ENCODE measurements at places on chromosomes 11 and 22.

DNA sequence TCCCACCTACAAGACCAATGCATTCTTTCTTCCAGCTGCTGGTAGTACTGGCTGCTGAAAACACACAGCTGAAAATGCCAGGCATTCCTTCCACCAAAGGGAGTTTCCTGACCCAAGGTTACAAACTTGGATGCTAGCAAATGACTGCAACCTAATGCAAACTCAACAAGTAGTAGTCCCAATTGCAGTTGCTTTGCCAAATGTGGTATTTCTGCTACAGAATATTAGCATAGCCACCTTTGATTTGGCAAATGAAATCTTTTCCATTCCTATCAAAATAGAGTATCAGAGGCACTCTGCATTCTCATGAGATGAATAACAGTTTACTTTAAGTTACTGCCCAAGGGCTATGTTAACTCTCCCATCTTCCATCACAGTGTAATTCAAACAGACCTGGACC, 172.0 kb upstream of the ARHGAP42 start:
- DNase-seq, result no peak

GRCh38 chr11:111408789-111409727, 30.0 kb upstream of the POU2AF1 start:
- no peak for DNase-seq

GRCh38 chr11:55707029-55707428, 45.0 kb downstream of the OR4C6 start:
- DNase-seq, result no peak

DNA sequence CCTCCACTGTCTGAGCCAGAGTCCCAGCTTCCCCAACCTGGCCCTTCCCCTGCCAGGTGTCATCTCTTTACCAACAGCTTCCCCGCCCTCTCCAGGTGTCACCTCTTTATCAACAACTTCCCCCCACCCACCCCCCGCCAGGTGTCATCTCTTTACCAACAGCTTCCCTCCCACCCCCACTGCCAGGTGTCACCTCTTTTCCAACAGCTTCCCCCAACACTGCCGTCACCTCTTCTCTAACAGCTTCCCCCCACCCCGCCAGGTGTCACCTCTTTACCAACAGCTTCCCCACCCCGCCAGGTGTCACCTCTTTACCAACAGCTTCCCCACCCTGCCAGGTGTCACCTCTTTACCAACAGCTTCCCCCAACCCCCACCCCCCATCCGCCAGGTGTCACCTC, 29.8 kb upstream of the TTLL12 start:
- no peak for DNase-seq

GRCh38 chr11:84471501-84471900, 1155.6 kb downstream of the DLG2 start:
- no peak for DNase-seq

GRCh38 chr11:60994541-60995080, 23.1 kb downstream of the CD6 start:
- DNase-seq, result no peak

DNA sequence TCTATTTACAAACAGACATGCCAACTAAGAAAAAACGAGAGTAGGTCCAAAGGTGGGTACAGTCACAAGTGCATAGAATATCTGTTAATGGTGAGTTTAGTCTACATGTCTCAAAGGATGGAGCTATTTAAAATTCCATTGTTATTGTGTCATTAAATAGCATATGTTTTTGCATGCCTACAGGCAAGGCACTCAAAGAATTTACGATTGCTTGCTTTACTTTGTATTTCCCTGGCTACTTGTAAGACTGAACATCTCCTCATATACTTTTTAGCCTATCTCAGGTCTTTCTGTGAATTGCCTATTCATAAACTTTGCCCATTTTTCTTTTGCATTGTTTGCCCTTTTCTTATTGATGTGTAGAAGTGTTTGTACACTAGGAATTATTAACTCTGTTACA, 39.7 kb downstream of the DEUP1 start:
- no peak for DNase-seq

DNA sequence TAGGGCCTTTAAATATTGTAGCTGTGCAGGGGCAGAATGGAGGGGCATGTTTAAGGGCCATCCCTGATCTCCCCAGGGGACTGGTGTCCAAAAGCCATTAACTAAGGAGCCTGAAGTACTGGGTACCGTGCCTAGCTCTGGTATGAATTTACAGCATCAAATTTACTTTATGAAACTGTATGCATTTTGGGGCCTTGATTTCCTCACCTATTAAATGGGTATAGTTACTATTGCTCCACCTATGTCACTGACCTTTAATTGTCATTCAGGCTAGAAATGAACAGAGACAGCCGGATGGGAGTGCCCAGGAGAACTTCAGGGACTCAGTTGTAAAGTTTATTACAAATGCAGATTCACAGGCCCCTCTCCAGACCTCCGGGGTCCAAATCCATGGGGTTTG, 11.8 kb upstream of the TP53I11 start:
- no peak for DNase-seq

GRCh38 chr11:90124946-90125345, 9.5 kb upstream of the NAALAD2 start:
- DNase-seq, result no peak

GRCh38 chr22:49081261-49081666, 746.4 kb downstream of the BRD1 start:
- no peak for DNase-seq

GRCh38 chr22:43667656-43668055, 144.4 kb downstream of the EFCAB6 start:
- DNase-seq, result no peak

- DNase-seq, result no peak
Measured at GRCh38 chr22:32634421-32634981, 159.9 kb downstream of the FBXO7 start.

DNA sequence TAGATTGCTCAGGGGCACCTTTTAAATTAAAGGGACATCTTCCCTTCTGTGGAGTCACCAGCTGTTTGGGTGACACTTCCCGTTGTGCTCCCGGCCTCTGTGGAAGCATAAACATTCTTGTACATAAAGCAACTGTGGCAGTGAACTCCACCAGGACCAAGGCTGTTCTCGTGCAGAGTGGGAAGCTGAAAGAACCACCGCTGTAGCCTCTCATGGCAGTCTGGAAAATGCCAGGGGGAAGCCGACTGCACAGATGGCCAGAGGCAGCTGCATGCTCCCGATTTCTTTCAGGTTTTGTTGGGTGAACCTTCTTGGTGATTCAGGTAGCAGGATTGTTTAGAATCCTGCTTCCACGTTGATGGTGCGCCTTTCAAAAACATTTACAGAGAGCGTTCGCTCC, 10.3 kb downstream of the UBASH3B start:
- no peak for DNase-seq

- DNase-seq, result no peak
Measured at GRCh38 chr11:5291207-5291838, 10.4 kb downstream of the OR51B4 start.

- no peak for DNase-seq
Measured at GRCh38 chr11:133968300-133968699, 11.5 kb upstream of the IGSF9B start.

GRCh38 chr11:102171101-102171500, 60.9 kb downstream of the YAP1 start:
- DNase-seq, result no peak

GRCh38 chr22:35554297-35554845, 13.7 kb downstream of the RASD2 start:
- DNase-seq, result no peak

DNA sequence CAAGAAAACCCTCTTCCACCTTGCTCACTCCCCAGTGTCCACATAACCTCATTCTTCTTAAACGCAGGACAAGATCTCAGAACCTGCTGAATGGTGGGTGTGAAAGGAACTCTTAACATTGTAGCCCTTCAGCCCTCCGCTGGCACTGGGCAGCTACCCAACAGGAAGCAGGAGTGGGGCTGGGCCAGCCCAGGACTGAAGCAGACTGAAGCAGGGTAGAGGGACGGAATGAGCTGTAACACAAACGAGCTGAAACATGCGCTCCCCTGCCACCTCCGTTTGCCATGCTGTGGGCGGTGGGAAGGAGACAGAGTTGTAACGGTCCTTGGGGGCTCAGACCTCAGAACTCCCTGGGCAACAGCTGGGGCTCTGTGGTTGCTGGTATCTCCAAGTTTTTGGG, 23.6 kb downstream of the NPAT start:
- DNase-seq, result no peak

- no peak for DNase-seq
Measured at GRCh38 chr11:116388146-116388545, 384.6 kb downstream of the BUD13 start.

DNA sequence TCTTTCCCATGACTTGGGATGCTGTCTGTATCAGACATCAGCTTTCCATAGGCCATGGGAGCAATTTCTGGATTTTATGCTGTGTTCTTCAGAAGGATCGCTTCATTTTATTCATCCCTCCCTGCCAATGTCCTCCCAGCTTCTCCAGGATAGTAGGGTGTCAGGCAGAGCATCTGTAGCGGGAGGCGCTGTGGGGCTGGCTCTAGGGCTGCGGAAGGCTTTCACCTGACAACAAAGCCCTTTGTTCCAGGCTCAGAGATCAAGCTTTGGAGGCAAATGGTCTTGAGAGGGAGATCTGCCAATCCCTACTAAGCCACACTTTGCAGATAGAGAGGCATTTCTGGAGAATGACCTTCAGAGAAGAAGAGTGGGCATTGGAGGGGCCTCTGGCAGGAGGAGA, 29.5 kb upstream of the FTH1 start:
- DNase-seq, result no peak

GRCh38 chr11:67666303-67666645, 8.1 kb downstream of the ALDH3B2 start:
- DNase-seq, result no peak

- DNase-seq, result no peak
Measured at GRCh38 chr11:110812086-110812733, 100.0 kb upstream of the ARHGAP20 start.

DNA sequence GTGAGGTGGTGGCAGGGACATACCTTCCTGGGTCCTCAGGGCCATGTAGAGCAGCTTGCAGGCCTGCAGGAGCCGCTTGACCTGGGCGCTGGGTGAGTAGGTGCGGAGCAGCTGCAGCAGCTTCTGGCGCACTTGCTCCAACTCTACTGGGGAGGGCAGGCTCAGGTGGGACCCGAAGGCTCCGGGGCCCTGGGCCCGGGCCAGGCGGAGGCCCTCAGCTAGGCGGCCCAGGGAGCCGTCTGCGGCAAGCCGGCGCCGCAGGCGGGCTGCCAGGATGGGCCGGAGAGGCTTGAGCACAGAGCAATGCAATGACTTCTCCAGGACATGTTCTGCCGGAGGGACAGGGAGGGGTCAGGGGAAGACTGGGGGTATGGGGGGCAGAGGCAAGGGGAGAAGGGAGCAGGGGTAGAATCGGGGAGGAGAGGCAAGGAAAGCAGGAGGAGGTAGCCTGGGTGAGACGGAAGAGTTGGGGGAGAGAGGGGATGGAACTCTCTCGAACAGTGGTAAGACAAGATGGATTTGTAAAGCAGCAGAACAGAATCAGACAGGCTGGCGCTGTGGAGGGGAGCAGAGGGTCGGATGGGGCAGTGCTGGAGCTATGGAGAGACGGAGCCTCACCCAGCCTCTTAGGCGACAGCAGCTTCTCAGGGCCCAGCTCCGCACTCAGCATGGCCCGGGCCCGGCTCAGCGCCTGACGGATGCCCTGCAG, 2.2 kb downstream of the RIN1 start:
- DNase-seq, result no peak

DNA sequence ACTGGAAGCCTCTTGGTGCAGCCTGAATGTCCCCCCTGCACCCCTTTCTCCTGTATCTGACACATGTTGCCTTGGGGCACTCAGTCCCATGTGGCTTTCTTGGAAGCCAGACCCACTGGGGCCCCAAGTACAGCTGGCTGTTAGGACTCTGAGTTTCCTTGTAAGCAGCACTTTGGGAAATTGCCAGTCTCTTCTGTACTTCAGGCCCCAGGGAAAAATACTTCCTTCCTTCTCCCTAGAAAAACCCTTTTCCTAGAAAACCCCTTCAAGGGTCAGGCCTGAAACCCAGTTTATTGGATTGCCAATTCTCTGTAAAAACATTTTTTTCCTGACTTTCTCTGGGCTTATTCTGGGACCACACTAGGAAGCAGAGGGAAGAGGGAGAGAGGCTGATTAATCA, 360.3 kb downstream of the TENM4 start:
- DNase-seq, result no peak

GRCh38 chr11:19597876-19598275, 114.8 kb upstream of the NAV2 start:
- peak; percentile 36 for DNase-seq

GRCh38 chr22:47901911-47902310, 1139.5 kb downstream of the TBC1D22A start:
- DNase-seq, result no peak

DNA sequence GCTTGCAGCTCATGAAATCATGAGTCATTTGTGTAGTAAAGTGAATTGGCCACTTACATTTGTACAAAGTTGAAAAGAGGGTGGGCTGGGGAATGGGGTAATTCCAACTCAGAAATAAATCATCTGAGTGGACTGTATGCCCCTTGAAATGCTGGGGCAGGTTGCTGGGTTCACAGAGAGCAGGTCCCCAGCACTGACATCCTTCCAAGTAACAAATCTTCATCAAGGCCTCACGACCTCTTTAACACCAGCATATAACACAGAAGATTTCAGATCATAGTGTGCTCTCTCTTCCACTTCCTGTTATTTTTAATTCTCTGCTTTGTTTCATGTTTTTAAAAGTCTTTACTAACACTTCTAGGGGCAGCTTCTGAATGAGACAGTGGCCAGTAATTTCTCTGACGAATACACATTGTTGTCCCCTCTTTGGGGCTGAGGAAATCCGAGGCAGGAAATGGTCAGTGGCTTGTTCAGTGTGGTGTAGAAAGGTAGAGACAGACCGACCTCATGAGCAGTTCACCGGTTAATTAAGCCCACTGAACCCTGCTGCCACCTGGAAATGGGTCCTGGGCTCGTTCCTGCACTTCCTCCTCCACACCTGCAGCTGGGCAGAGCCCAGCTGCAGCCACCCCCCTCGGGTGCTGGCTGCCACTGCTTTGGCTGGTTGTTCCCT, 127.7 kb downstream of the MAML2 start:
- peak; percentile 37 for DNase-seq

GRCh38 chr11:69593851-69594250, 47.1 kb upstream of the CCND1 start:
- DNase-seq, result no peak

GRCh38 chr11:1860108-1860507, 7.2 kb downstream of the LSP1 start:
- DNase-seq, result no peak

DNA sequence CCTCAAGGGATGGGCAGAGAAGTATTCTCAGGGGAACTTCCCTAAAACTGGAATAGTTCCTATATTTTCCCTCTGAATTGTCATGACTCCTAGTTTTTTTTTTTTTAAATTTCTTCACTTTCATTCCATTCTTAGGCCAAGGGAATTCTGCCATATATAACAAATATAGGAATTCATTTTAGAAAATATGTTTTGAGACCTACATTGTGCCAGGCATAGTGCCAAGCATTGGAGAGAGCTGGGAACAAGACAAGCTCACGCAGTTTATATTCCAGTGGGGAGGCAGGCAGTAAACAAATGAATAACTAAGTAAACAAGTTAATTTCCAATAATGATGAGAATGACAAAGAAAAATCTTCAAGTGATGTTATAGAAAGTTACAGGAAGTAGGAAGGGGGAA, 2.6 kb upstream of the NPTXR start:
- DNase-seq, result no peak
